CD4-positive, alpha-beta T cell treated with Interleukin-1 beta for 1 hour (primary cell): ENCODE measurements at places on chromosomes 2 and 18.

GRCh38 chr2:18436503-18437005 is 123.9 kb downstream of the RDH14 start:
- no peak for DNase-seq

DNA sequence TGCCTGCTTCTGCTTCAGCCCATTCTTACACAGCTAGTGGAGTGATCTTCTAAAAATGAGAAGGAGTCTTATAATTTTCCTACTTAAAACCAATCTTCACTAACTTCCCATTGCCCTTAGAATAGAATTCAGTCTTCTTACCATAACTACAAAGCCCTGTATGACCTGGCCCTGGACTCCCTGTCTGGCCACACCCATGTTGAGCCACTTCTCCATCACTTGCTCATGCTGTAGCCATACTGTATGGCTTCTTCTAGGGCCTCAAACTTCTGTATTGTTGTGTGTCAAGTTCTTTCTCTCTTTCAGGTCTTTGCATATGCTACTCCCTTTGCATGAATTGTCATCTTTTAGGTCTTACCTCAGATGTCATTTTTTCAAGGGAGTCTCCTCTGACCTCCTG is 11.2 kb downstream of the DGUOK start:
- no peak for DNase-seq

- no peak for DNase-seq
These were observed 337.5 kb downstream of the GULP1 start for GRCh38 chr2:188628989-188629752.

DNA sequence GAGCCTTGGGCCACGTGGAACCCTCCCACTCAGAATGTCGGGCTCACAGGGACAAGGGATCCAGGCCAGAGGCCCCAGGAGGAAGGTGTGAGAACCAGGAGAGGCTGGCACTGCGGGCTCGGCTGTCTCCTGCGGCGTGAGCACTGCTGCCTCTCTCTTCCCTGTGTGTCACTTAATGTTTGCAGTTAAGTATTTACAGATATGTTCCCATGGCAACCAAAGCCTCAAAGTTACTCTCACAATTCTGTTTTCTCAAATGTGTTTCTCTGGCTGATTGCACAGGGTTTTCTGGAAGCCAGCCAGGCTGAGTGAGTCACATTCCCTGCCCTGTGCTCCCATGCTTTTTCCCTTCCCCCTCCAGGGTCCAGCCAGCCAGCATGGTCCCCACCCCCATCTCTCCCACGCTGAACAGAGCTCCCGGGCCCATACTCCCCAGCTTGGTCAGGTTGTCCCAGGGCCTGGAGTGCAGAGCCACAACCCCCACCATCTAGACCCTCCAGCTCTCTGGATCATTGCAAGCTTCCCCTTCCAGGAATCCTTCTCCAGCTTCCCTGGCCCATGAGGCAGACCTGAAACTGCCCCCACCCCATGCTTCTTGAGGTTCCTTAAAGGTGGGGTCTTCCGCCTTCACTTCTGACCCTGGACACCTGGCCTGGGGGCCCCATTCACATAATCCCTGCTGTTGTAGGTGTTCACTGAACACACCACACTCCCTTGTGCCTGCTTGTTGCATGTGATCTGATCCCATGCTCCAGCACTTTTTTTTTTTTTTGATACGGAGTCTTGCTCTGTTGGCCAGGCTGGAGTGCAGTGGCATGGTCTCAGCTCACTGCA is 265.9 kb downstream of the CELF4 start:
- peak; percentile 9 for DNase-seq

DNA sequence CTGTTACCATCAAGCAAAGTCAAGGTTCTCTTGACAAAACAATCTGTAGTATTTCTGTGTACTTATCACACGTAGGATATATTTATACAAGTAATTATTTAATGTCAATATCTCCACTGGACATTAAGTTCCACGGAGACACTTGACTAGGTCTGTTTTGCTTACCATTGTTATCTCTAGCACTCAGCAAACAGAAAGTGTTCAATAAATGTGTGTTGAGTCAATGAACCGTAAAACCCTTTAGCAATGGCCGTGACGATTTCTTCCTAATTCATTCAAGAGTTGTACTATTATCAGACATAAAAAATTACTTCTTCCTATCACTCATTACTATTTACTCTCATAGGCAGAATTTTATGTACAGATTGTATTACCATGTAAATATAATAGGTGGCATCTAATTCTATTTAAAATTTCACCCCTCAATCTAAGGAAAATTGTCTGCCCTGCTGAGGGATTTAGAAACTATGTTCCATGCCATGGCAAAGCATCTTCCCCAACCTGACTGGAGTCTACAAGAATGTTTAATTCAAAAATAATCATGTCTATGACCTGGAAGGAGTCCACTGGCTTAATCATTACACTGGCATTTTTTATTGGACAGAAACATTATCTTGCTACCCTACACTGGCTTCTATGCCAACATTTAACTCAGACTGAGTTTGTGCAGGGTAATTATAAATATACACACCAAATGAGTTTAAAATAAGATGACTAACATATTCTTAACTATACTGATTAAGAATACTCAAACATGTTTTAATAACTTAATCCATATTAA is 301.9 kb downstream of the ZEB2 start:
- DNase-seq = no peak

GRCh38 chr2:83234246-83234645 is 1224.8 kb downstream of the SUCLG1 start:
- DNase-seq = no peak

- DNase-seq = no peak
These were observed 84.0 kb downstream of the POLR1A start for GRCh38 chr2:86021396-86022378.

DNA sequence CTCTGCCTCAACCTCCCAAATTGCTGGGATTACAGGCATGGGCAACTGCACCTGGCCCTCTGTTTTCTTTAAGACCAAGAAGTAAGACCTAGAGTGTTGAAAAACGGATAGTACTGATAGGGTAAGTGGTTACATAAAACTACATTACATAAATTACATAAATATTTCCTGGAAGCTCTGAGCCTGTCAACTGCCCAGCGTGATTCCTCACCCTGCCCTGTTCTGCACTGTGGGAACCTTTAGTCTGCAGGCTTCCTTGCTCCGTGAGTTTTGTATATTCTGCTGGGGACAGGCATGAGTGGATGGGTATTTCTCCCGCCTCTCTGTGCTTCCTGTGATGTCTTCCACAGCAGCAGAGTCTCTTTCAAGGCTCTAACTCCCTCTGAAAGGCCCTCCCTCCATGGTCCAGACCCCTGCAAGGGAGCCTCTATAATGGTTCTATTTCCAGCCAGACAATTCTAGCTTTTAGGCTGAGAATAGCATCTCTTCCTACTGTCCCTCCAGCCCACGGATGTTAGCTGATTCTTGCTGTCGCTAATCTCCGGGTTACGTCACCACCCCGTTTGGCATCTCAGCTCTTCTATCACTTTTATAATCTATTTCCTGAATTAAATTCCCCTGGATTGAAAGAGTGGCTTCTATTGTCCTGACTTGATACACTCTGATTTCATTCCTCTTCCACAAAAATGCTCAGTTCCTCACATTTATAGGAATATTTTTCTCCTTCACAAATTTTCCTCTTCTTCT is 49.5 kb upstream of the PLEKHM3 start:
- DNase-seq = no peak

- no peak for DNase-seq
These were observed 101.1 kb downstream of the TWIST2 start for GRCh38 chr2:238948765-238949641.
